ENCODE measurements at places on chromosomes 12 and 14.
A peak's percentile ranks its signal among the peaks of the same experiment; 100 is the strongest.

- no peak for DNase-seq
Measured at GRCh38 chr14:101709533-101709881, 52.0 kb upstream of the PPP2R5C start.

GRCh38 chr14:75614179-75614578 lies 35.8 kb downstream of the FLVCR2 start:
- no peak for DNase-seq

- no peak for DNase-seq
Measured at GRCh38 chr12:32107359-32108267, 966 bp downstream of the BICD1 start.

GRCh38 chr14:69317102-69317755 lies 57.3 kb downstream of the GALNT16 start:
- DNase-seq: peak; percentile 41

DNA sequence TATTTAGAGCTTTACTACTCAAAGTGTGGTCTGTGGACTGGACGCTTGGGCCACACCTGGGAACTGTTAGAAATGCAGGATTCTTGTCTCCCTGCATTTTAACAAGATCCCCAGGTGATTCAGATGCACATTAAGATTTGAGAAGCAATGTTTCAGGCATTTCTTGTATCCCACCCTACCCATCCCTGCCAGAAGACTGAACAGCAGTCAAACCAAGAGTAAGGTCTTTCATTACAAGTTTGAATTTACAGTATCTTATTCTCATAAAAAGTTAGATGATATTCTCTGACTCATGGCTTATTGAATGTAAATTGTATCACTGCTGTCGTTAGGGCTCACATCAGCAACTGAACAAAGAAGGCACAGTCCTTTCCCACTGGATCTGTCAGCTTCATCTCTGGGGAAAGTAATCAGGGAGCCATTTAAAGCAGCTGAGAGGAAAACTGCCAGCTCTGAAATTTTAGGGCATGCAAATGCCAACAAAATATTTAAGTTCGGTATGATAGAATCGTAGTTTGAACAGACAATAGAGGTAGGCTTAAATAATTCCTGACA lies 141.1 kb downstream of the AKAP6 start:
- DNase-seq: no peak

DNA sequence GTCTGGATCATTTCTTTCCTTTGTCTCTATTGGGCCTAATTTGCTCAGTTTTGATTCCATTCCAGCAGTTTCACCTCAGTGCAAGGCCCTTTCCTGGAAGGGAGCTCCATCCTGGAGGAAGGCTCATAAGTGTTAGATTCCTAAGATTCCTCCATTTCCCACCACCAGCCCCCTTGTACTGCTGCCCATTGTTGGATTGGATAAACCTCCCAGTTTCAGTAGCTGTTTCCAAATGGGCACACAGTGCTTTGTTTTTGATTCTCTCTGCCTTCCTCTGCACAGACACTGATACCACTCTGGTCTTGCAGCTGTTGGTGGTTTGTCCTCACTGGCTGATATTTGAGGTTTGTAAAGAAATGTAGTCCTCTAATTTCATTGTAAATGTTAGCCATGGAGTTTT lies 158.9 kb downstream of the SLC15A5 start:
- DNase-seq: no peak

GRCh38 chr14:72644038-72644437 lies 249.9 kb downstream of the DPF3 start:
- no peak for DNase-seq

DNA sequence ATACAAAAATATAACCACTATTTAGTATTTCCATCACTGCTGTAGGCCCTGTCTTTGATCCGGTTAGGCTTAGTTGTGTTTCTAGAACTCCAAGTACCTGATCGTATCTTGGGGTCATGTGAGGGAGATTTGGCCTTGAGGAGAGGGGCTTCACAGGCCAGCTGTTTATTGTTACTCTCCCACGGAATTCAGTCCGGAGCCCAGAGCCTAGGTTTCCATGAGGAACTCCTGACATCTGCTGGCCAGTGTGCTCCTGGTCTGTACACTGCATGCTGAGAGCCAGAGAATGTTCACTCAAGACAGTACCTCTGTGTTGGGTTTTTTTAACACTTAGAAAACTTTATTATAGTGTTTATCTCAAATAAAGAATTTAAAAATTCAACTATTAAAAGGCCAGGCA lies 341.0 kb upstream of the TMEM132C start:
- DNase-seq: no peak

DNA sequence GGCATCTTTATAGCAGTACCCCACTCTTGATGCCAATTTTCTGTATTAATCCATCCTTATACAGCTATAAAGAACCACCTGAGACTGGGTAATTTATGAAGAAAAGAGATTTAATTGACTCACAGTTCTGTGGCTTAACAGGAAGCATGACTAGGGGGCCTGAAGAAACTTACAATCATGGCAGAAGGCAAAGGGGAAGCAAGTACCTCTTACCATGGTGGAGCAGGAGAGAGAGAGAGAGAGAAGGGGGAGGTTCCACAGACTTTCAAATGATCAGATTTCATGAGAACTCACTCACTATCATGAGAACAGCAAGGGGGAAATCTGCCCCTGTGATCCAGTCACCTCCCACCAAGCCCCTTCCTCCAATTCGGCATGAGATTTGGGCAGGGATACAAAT lies 84.4 kb downstream of the SLC24A4 start:
- no peak for DNase-seq

DNA sequence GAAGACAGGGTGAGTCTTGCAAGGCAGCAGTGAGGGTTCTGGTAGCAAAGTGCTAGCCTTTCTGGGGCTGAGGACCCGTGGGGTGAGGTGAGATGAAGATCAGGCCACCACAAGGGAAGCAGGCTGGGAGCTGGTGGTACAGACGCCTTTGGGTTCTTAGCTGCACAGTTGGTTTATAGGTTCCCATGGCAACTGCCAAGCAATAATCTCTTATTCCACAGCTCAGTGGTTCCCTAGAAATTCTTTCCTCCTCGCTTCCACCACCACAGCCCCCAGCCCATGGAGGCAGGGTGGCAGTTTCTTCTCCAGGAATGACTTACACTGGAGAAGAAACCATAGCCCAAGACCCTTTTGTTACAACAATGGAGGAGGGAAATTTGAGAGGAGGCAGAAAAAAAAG lies 82.1 kb downstream of the CMKLR1 start:
- no peak for DNase-seq

- peak; percentile 93 for DNase-seq
Measured at GRCh38 chr12:55829967-55830600, 697 bp upstream of the DNAJC14 start.
